ENCODE measurements at places on chromosomes 5 and 9.

- DNase-seq, result no peak
Measured at GRCh38 chr5:122605236-122605635, 169.6 kb upstream of the SNX2 start.

GRCh38 chr5:171980792-171981191, 25.6 kb downstream of the FBXW11 start:
- DNase-seq, result no peak

- DNase-seq, result peak; percentile 13
Measured at GRCh38 chr9:4596165-4596922, 65.8 kb upstream of the PLPP6 start.

GRCh38 chr5:14743601-14744295, 79.2 kb downstream of the OTULIN start:
- DNase-seq, result no peak

GRCh38 chr9:105232207-105232606, 12.2 kb upstream of the SLC44A1 start:
- DNase-seq, result no peak

Data from stimulated activated CD8-positive, alpha-beta memory T cell treated with anti-CD3 and anti-CD28 coated beads, Interleukin-2, amount 100 ng/mL, for 1 hour (primary cell).